T follicular helper cell (primary cell): ENCODE measurements at places on chromosomes 12 and 14.

DNA sequence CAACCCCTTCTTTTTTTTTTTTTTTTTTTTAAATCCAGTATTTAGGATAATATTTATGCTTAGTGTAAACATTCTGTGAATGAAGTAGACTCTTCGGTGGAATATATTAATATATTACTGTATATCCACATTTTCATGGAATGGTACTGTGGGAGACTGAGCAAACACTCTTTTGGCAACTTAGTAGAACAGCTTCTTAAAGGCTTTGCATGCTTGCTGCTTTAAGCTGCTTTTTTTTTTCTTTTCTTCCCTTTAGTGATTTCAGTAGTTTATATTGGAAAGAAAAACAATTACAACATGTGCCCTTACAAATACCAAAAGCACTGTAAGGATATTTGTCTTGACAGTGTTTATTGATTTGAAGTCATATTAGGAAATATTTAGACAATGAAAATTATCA is 78.9 kb downstream of the AEBP2 start:
- DNase-seq = no peak

GRCh38 chr12:126268222-126268621 is 1203.0 kb downstream of the AACS start:
- no peak for DNase-seq

DNA sequence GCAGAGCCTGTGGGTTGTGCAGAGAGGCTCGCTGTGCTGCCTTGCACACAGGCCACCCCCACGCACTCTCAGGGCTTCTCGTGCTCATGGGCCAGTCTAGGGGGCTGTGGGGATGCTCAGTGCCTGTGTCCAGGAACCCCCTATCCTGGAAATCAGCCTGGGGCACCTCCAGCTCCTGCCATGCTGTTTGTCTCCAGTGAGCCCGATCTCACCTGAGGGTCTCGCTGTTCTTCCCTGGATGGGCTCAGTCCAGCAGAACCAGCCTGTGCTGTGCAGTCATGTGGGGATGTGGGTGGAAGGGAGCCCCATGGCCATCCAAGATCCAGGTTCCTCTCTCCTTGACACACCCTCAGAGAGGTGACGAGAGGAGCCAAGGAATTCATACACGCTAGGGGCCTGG is 26.7 kb downstream of the SERPINA1 start:
- no peak for DNase-seq

DNA sequence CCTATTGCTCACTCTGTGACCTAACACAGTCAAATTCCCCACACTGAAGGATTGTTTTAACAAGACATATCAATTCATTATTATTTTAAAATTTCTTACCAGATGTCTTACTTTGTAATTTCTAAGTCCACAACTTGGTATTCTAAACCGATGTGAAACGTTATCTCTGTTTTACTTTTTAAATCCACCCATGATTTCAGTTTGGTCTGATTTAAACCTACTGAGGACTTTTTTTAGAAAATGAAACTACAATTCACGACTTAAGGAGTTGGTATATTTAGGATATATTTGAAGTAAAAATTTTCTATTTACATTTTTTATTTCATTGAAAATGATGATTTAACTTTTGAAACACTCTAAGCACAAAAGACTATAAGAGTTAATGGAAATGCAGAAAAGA is 35.1 kb upstream of the GRIP1 start:
- no peak for DNase-seq

DNA sequence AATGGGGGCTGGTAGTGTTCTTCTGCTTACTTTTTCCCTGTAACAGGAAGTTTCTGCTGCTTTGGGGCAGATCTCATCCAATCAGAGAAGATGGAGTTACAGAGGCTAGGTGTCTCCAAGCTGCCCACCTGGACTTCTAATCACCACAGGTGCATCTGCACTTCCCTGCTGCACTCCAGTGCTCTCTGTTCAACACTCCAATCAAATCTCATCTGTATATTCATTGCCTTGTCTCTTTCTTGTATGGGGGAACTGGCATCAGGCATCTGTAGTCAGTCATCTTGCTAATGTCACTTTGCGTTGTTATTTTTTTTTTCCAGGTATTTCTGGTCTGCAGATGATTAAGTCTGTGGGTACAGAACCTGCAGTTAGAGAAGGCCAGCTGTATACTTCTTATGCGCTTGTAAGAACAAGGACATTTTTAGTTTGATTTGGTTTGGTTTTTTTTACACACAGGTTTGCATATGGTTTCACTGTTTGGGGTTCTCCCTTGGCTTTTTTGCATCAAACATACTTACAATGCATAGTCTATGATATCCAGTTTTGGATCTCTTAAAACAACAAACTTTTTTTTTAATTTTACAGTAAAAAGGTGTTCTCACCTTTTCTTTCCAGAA is 116.0 kb downstream of the METTL25 start:
- no peak for DNase-seq

- no peak for DNase-seq
Observed at GRCh38 chr12:22374508-22374907, 40.0 kb upstream of the ST8SIA1 start.

- DNase-seq = no peak
Observed at GRCh38 chr14:72523424-72524294, 370.2 kb downstream of the DPF3 start.

GRCh38 chr14:92596331-92596907 is 82.8 kb downstream of the RIN3 start:
- DNase-seq = no peak

DNA sequence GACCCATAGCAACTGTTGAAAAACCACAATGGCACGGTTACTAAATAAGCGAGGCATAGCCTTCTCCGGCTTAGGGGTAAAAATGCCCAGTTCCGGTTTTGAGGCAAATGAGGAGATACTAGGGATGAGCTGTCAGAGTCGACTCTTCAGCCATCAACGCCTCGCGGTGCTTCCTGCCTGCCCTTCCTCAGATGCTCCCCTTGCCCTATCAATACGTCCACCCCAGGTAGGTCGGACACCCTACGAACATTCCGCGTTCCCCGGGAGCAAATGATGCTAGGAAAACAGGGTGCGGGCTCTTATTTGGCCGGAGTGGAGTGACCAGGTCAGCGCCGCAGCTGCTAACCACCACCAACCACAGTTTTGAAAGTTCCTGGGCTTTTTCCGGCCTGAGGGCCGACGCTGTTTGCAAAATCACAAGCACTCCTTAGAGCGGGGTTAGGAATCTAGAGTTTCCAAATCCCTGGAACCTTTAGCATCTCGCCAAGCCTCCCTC is 1.2 kb downstream of the SRSF9 start:
- DNase-seq = no peak

DNA sequence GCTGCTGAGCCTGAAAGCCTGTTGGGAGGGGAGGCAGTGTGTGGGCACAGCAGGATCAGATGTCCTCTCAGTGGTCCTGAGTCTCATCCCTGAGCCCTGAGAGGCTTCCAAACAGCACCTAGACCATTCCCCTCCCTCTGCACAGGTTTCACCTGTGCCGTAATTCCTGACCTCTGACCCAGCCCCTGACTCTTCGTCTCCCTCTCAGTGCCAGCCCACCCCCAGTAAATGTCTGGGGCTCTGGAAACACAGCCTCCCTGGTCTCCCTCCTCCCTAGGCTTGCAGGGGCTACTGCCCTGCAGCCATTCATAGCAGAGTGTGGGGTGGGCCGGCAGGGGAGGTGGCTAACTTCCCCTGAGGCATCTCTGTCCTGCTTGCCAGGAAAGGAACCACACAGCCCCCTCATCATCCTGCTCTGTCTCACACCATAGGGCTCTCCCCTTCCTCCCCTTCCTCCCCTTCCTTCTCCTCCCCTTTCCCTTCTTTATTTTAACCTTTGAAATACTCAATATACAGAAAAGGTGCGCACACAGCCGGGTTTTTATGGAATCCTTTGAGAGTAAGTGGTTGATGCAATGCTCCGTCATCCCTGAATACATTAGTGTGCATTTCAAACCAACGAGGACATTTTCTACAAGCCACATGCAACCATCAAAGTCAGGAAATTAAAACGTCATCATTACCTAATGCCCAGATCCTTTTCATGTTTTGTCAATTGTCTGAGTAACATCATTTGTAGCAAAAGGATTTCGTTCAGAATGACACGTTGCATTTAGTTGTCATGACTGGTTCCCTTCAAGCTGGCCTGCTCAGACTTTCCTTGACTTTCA is 67.0 kb downstream of the PRMT8 start:
- DNase-seq = no peak

DNA sequence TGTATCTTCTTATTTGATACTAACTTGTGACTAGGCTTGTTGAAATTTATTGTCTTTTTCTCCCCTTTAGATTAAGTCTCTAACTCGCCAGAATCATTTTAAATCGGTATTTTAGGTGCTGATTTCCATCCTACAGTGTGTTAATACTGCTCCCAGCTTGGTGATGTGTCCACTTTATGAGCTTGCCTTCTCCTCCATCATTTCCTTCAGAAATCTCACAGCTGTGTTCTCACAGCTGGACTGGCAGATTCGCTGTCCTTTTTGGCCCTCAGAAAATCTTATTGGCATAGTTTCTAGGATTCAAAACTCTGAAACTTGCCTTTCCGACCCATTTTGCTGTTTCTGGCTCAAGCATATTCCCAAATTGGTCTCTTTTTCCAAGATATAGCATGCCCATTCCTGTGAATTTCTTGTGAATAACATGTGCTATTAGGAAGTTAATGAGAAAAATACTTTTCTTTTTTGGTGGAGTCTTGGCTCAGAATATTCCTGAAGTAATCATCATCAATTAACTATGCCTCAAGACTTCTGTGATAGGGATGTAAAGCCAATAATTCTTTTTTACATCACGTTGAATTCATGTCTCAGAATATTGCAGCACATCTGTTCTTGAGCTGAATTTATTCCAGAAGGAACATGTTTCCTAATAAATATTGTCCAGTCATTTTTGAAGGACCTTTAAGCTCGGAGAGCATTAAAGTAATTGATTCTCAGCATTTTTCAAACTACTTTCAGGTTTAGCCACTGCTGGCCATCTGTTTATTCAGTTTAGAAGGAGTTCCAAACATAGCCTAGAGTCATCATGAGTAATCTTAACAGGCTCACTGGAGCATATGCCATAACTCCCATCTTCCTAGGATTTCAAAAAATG is 50.0 kb upstream of the USP44 start:
- no peak for DNase-seq

GRCh38 chr14:53032161-53032803 is 81.4 kb upstream of the FERMT2 start:
- DNase-seq = no peak

DNA sequence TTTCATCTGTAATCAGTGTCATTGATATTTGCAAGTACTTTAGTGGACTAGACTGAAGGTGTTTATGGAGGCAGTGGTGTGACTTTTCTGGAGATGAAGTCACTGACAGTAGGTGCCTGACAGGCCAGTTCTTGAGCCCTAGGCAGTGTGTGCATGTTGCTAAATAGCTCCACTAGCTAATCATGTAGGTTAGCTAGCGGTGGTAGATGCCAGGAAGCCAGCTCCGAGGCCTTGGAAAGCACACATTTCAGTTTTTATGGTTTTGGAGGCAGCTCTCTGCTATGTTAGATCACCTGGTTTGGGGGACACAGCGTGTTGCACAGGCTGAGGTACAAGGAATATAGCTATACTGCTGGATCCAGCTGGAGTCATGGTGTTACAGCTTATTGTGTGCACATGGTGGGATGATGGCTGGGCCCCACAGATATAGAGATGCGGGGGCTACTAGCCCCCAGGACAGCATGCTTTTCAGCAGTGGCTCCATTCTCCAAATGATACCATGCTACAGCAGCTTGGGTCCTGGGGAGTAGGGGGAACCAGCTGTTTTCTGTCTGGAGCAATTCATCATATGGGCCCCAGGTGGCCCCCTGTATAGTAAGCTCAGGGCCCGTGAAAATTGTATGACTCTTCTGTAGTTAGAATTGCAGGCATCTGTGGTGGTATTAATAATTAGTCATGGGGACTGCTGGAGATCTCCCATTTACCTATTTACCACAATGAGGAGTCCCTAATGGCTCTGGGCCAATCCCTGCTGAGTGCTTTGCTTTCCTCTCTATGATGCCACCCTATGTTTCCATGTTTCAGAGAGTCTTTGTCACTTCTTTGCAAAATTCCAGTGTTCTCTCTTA is 367.2 kb upstream of the LMO3 start:
- no peak for DNase-seq

DNA sequence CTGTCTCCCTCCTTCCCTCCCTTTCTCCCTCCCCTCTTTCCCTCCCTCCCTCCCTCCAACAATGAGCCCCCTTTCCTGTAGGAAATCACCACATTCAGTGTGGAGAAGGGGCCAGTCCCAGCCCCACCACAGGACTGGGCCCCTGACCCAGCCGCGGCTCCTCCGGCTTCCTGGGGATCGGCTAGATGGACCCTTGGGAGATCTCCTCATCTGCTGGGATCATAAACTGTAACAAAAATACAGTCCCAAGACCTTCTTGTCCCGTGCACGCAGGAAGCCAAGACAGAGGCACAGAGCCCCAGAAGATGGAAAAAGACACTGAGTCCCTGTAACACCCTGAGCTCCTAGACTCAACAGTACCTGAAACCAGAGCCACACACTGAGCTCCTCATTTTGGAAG is 23.9 kb downstream of the DIO3 start:
- DNase-seq = no peak

DNA sequence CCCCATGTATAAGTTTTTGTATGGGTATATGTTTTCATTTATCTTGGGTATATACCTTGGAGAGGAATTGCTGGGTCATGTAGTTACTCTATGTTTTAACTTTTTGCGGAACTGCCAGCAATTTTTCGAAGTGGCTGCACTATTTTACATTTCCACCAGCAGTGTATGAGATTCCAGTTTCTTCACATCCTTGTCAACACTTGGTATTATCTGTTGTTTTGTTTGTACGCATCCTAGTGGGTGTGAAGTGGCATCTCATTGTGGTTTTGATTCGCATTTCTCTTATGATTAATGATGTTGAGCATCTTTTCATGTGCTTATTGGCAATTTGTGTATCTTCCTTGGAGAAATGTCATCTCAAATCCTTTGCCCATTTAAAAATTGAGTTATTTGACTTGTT is 6.9 kb downstream of the ANKRD13A start:
- DNase-seq = no peak

- no peak for DNase-seq
Observed at GRCh38 chr14:60815371-60815770, 80.8 kb downstream of the MNAT1 start.

- DNase-seq = no peak
Observed at GRCh38 chr14:38880643-38881524, 222.2 kb downstream of the SEC23A start.

- DNase-seq = no peak
Observed at GRCh38 chr12:24480766-24481449, 468.0 kb downstream of the BCAT1 start.

DNA sequence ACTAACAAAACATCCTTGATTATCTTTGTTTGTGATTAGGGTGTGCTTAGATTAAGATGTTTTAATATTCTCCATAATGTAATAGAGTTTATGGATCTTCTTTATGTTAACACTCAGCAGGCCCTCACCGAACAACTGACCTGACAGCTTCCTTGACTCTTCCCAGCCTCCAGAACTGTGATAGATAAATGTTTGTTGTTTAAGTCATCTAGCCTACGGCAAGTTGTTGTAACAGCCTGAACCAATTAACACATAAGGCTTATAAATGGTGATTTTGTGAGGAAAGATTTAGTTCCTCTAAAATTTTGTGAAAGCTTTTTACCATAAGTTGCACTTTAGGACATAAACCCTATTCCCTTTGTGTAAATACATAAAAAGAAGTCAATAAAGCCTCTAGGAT is 156.5 kb upstream of the DCN start:
- no peak for DNase-seq

GRCh38 chr12:71385155-71385554 is 54.4 kb upstream of the LGR5 start:
- DNase-seq = no peak
